ENCODE measurements at places on chromosomes 1 and 21.

GRCh38 chr21:34996304-34997101, 52.6 kb downstream of the RUNX1 start:
- DNase-seq: no peak
- peak overlapping the region; percentile 47 for H3K4me3 ChIP-seq
- H3K27me3 ChIP-seq: no peaks in the 10 kb centered on the region
- H3K36me3 ChIP-seq: peaks cover 29% of the 10 kb centered on the region
- peaks cover 62% of the 10 kb centered on the region for H3K4me1 ChIP-seq
- H3K27ac ChIP-seq: peak overlapping the region; percentile 73

DNA sequence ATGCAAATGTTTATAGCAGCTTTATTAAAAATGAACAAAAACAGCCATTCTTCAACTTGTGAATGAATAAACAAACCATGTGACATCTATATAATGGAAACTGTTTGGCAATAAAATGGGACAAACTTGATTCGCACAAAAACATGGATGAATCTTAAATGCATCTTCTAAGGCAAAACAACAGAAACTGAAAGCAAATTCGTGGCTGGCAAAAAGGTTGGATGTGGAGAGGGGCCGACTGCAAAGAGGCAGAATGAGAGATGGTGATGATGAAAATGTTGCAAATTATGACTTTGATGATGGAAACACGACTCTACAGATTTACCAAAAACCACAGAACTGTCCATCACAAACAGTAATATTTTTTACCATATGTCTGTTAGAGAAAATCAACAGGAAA, 327.0 kb upstream of the NR5A2 start:
- H3K27ac ChIP-seq: no peak overlapping the region
- peaks cover 3% of the 10 kb centered on the region for H3K36me3 ChIP-seq
- peaks cover 6% of the 10 kb centered on the region for H3K27me3 ChIP-seq
- DNase-seq: no peak
- H3K4me1 ChIP-seq: no peaks in the 10 kb centered on the region

GRCh38 chr1:13702425-13703127, 2.6 kb downstream of the PRDM2 start:
- peak overlapping the region; percentile 97 for H3K4me3 ChIP-seq
- DNase-seq: peak; percentile 72
- peaks cover 49% of the 10 kb centered on the region for H3K36me3 ChIP-seq

DNA sequence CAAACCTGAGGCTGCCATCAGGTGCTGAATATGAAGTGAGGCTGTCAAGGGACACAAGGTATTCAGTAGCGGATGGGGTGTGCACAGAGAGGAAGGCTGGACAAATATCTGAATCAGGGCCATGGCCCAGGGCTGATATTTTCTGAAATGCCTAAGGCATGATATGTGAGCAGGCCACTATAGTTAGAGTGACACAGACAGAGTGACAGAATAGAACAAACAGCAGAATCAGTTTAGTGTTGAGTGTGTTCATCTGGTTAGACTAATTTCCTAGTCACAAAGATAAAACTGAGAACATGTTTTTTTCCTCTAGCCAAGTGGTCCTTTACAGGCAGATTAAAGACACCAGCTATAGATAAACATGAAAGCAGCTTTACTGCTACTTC, 3.9 kb downstream of the OVAAL start:
- H3K4me1 ChIP-seq: no peaks in the 10 kb centered on the region
- H3K36me3 ChIP-seq: no peaks in the 10 kb centered on the region
- no peak for DNase-seq
- no peak overlapping the region for H3K27ac ChIP-seq
- H3K27me3 ChIP-seq: peaks cover 27% of the 10 kb centered on the region

- H3K36me3 ChIP-seq: peaks cover 7% of the 10 kb centered on the region
- peak; percentile 64 for DNase-seq
- peaks cover 15% of the 10 kb centered on the region for H3K27me3 ChIP-seq
- H3K4me1 ChIP-seq: peaks cover 17% of the 10 kb centered on the region
These were observed 4.9 kb upstream of the POFUT2 start for GRCh38 chr21:45292399-45293219.

DNA sequence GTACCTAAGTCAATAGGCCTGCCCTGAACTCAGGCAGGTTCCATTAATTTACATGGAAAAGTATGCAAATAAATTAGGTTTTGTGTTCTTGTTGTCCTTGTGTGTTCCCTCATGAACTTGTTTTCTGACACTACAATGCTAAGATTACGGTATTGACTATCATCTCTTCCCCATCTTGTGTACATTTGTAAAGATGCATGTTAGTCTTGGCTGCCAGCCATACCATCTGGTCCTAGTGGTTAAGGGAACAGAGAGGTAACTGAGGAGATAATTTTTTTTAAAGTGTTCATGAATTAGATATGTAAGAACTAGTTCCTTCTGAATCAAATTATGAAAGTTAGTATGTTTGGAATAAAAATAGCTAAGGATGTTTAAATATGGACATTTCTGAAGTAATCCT, 167.6 kb upstream of the ADAMTS5 start:
- H3K27me3 ChIP-seq: no peaks in the 10 kb centered on the region
- no peaks in the 10 kb centered on the region for H3K4me1 ChIP-seq
- no peak overlapping the region for H3K27ac ChIP-seq
- no peaks in the 10 kb centered on the region for H3K36me3 ChIP-seq
- H3K4me3 ChIP-seq: no peak overlapping the region
- no peak for DNase-seq

GRCh38 chr1:15188130-15188524, 34.6 kb downstream of the TMEM51 start:
- H3K4me3 ChIP-seq: no peak overlapping the region
- H3K27me3 ChIP-seq: peaks cover 32% of the 10 kb centered on the region
- no peaks in the 10 kb centered on the region for H3K36me3 ChIP-seq
- DNase-seq: no peak
- no peak overlapping the region for H3K27ac ChIP-seq
- no peaks in the 10 kb centered on the region for H3K4me1 ChIP-seq

Measured in effector memory CD8-positive, alpha-beta T cell (primary cell).